ENCODE measurements at places on chromosomes 3 and 15.

DNA sequence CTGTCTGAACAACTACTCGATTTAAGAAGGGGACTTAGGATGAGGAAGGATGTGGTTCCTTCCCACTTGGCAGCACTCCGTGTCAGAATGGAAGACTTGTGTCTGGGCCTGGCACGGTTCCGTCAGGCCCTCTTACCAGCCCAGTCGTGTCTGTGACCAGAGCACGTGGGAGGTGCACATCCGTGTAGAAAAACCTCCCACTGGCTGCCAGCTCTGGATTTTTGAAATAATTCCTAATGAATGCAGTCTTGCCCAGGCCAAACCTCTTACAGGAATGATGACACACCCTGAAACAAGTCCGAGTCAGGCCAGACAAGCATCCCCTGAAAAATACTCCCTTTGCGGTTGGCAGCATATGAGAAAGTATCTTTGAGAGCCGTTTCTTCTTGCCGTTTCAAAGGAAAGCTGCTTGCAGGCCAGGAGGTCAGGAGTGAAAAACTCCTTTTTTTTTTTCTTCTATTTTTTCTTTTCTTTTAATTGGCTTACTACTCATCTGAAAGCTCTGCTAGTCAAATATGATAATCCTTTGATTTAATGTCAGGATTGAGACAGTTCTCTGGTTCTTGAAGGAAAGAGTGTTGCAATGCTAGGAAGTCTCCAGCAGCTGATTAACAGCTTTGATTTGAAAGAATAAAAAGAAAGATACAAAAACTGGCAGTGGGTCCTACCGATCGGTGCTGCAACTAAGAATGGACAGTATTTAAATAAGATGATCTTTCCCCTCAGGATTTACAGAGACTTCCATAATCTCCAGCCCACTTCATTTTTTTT, 19.8 kb downstream of the IL1RAP start:
- peak; percentile 76 for DNase-seq

DNA sequence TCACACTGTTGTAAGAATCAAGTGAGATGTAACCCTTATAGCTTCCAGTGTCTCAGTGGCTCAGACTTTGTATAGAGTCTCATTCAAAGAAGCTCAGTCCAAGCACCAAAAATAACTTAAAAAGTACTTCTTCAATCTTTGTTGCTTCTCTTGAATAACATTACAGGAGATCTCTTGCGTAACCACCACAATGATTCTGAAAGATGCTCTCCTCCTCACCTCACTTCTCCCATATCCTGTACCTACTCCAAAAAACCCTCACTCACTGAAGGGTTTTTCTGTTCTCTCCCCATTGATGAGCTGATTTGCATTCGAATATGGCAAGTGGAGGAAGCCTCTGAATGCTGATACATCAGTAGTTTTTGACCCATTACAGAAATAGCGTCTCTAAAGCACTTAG, 39.4 kb upstream of the MRPS22 start:
- DNase-seq: no peak

GRCh38 chr3:190360228-190360627, 27.7 kb upstream of the CLDN16 start:
- no peak for DNase-seq

- DNase-seq: no peak
These were observed 33.9 kb upstream of the KIF23 start for GRCh38 chr15:69380100-69380725.

- no peak for DNase-seq
These were observed 299.0 kb upstream of the GADL1 start for GRCh38 chr3:31193429-31193828.

GRCh38 chr3:81723732-81724313, 37.6 kb downstream of the GBE1 start:
- no peak for DNase-seq

- no peak for DNase-seq
These were observed 12.3 kb upstream of the GFM1 start for GRCh38 chr3:158631981-158632380.

All from suppressor macrophage treated with lipopolysaccharide for 4 hours (primary cell).